ENCODE measurements at places on chromosomes 1 and 21. TPM values are rescaled to one million over a fixed set of nuclear protein-coding genes. Genes with fewer than 3 reads are reported as not detected.

PADI4 gene
- total RNA-seq: 0.18 TPM

PRRX1 gene
- total RNA-seq: 222 TPM

WDR77 gene
- total RNA-seq: 27.5 TPM

LCE3E gene
- total RNA-seq: not detected

PCP4 gene
- 1.2 TPM for total RNA-seq

LCE2B gene
- total RNA-seq: not detected

KCNN3 gene
- 5.1 TPM for total RNA-seq

BARHL2 gene
- not detected for total RNA-seq

KRTAP10-8 gene
- total RNA-seq: not detected

ARHGAP30 gene
- total RNA-seq: 1.3 TPM

PHF13 gene
- 11.6 TPM for total RNA-seq

CLDN14 gene
- total RNA-seq: 4.1 TPM

DCAF6 gene
- 91.0 TPM for total RNA-seq

NR1I3 gene
- total RNA-seq: not detected

PLA2G2A gene
- total RNA-seq: 0.35 TPM

Measured in muscle of leg (tissue), 16 donors.